ENCODE measurements at places on chromosomes 1 and 21.

DNA sequence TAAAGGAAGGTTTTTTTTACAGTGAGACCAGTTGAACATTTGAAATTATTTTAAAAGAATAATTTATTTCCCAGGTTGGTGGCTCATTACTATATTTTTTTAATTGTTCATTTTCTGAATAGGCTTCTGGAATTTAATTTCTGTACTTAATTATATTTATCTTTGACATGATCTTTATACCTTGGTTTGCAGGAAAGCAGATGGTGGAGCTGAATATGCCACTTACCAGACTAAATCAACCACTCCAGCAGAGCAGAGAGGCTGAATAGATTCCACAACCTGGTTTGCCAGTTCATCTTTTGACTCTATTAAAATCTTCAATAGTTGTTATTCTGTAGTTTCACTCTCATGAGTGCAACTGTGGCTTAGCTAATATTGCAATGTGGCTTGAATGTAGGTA is 41.5 kb downstream of the CD46 start:
- DNase-seq: no peak

GRCh38 chr1:77972080-77972479 is 6.8 kb downstream of the FUBP1 start:
- no peak for DNase-seq

DNA sequence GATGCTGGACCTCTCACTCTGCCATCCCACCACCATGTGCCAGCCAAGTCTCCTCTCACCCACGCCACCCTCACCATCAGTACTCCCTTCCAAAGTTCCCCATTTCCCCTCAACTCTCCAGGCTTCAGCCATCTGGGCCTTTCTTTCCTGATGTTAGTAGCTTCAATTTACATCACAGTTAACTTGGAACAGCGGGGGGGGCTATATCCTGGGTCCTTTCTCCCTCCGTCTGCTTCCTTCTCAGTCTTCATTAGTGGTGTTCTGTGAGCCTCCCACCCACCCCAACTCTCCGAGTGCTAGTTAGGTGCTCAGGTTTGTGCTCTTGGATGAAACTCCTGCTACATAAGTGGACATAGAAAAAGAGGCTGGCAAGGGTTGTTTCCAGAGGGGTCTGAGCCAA is 31.9 kb downstream of the KCNC4 start:
- DNase-seq: no peak

- no peak for DNase-seq
Observed at GRCh38 chr1:31618916-31619846, 1.7 kb downstream of the HCRTR1 start.

DNA sequence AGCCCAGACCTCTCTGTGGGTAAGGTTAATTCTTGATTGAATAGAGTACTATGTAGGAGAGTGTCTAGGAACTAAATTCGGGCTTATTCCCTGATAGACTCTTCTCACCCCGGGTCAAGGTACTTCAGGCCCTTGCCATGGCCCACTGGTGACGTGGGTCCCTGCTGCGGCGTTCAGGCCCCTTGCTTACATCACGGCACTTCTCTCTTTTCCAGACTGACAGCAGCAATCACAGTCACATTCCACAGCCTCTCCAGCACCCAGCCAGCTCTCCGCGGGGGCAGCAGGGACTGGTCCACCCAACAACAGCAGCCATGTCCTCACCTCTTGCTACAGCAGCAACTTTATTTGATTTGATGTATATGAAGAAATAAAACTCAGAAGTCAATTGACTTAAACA is 401.2 kb upstream of the VAMP3 start:
- no peak for DNase-seq

DNA sequence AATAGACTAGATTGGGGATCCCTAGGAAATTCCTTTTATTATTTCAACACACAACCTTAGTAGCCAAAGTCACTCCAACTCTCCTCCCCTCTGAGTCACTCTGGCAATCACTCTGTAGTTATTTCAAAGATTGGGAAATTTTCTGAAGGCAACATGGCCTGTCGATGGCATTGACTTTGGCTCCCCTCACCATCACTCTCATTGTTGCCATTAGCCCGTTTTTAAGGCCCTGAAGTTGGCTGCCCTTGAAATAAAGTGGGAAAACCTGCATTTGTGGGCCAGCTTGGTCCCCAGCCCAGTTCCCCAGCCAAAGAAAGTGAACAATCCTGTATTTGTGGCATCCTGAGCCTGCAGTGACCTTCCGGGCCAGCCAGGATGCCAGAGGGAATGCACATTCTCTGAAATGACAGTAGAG is 52.5 kb downstream of the CDC7 start:
- DNase-seq: peak; percentile 74

DNA sequence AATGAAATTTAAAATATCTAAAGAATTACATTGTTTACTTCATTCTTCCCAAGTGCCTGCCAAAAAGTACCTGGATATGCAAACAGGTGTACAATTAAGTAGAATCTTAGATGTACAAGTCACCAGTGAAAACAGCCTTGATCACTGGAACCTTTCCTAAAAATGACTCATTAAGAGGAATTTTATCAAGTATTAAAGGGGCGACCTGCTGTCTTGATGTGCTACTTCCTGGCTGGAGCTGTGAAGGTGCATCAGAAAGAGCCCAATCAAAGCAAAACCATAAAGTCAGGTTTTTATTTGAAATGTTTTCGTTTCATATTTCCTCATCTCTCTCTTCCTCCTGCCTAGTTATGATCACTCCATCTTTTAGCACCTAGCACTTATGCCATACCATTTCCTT is 33.4 kb downstream of the IFI44 start:
- no peak for DNase-seq

DNA sequence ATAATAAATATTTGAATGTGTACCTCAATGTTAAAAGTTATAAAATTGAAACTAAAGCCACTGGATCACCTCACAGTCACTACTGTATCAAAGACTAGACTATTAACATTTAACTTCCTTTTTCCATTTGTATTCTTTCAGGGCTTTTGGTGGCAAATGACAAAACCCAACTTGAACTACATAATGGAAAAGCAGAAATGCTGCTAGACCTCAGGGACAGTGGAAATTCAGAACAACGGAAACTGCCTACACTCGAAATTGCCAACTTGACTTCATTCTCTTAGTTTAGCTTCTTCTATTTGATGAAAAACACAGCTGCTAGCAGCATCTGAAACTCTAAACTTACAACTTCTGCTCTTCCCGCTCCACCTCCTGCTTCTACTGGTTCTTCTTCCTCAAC is 34.9 kb upstream of the NTNG1 start:
- DNase-seq: no peak

DNA sequence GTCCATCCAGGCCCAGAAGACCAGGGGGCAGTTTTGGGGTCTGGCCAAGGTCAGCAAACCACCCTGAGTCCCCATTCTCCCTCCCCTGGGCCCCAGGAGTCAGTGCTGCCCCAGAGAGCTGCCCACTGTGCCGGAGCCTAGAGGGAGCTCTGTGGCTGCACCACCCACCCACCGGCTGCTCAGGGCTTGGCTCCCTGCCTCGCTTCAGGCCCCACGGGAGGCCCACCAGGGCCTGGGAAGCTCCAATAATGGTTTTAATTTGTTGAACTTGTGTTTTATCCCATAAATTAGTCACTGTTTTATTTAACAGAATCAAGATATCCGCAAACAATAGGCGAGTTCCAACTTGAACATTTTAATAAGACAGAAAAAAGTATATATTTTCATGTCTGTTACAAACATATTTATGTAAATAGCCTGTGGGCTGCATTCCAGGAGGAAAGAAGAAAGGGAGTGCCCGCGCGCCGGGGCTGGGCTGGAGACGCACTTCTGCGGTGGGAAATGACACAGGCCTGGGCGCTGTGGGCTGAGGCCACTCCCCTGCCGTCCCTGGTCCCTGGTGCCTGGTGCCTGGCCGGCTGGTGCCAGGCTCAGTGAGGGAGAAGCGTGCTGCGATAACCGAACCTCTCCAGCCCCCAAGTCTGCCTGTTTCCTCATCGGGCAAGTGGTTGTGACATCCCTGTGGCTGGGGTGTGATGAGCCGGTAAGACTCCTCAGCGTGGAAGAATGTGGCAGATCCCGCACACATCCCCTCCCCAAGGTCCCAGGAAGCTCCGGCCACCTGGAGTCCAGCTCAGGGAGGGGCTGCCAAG is 160.5 kb downstream of the PEX14 start:
- peak; percentile 97 for DNase-seq

GRCh38 chr1:92663775-92664174 is 121.1 kb downstream of the EVI5 start:
- no peak for DNase-seq

DNA sequence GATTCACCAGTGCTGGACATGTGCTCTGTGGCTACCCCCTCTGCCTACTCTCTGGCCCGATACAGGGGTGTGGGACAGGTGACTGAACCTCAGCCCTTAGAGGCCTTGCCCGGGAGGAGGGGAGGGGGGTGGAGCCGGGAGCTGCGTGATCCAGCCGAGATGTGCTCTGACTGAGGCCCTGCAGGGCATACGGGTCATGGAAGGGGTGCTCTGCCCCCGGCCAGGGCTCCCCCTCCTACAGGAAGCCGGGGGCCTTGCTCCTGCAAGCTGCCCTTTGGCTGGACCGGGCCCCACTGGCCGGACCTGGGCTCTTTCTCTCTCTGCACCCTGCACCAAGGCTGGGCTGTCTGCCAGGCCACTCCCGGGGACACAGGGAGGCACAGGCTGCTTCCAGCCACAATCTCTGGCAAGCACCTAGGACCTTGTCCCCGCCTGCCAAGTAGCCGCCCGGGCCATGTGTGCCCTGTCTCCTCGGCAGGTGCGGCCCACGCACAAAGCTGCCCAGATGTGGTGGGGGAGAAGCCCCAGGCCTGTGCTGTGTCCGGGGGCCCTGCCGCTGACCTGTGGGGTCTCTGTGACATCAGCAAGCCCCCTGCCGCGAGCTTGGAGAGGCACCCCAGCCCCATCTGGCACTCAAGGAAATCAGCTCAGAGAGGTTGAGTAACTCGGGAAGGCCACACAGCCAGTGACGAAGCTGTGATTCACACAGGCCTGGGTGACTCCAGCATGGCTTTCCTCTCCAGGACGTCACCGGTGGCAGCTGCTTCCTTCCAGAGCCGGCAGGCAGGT is 1.5 kb downstream of the SCNN1D start:
- peak; percentile 87 for DNase-seq

DNA sequence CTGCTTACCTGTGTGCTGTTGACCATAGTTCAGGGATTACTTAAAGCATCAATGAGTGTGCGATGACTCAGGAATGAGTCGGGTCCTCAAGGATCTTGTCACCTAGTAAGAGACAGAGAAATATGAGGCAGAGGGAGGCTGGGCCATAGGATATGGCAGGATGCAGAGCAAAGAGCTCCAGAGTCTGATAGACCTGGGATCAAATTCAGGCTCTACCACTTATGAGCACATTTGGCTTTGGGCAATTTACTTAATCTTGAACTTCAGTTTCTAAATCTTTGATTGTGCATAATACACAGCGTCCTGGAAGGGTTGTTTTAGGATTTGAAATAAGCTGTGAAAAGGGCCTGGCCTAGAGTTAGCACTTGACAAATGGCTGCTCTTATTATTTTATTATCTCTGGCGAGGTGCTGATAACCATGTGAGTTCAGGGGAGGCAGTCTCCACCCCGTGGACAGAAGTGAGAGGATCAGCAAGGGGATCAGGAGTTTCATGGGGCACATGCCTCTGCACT is 94.5 kb downstream of the ROR1 start:
- peak; percentile 95 for DNase-seq

GRCh38 chr1:49465486-49466185 is 558.1 kb downstream of the AGBL4 start:
- DNase-seq: peak; percentile 13

GRCh38 chr1:212688341-212689047 is 11.1 kb downstream of the BATF3 start:
- no peak for DNase-seq

- DNase-seq: no peak
Observed at GRCh38 chr1:166090244-166090643, 76.6 kb downstream of the FAM78B start.

DNA sequence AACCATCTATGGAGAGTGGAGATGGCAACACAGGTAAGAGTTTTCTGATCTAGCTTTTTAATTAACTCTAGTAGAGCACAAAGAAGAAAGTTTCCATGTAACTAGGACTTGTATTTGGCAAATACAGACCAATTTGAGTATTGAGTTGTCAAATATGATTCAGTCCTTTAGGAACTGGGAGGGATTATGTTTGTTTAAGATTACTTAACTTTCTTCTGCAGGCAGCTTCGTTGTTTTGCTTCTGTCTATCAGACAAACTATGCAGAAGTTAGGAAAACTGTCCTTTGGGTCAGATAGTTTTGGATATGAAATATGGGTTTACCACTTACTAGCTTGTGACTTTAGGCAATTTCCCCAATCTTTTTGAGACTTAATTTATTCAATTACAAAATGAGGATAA is 111.8 kb downstream of the POU2F1 start:
- peak; percentile 50 for DNase-seq

DNA sequence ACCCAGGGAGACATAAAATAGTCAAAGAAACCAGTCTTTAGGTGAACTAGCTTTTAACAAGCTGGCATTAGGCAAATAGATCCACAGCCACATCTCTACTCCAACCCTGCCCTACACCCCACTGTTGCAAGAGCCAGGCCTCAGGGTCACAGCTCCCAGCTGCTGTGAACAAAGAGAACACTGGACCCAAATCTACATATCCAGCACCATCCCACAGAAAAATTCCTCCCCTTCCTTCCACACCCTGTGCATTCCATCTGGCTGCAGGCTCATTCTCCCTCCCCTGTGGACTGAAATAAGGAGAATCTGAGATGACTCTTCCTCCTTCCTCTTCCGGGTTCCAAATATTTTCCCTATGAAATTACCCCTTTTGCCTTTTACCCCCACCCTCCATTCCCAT is 23.2 kb downstream of the DLGAP3 start:
- DNase-seq: no peak

GRCh38 chr1:170675865-170676264 is 11.9 kb downstream of the PRRX1 start:
- DNase-seq: no peak

DNA sequence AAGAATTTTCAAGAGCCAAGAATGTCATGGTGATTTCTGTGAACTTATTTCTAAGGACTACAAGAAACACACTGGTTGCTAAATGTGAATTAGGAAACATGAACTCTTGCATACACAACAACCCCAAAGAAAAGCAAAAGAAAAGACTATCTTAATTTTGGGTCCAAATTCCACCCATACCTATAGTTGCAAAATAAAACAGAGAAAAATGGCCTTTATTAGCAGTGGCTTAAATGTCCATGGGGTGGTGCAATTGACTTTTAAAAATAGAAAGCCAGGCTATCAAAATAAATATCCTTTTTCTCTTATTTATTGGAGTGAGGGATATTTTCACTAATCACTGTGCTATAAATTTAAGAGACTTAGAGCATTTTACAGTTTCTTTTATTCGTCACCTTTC is 80.9 kb upstream of the DPYD start:
- no peak for DNase-seq

GRCh38 chr1:167515893-167516321 is 2.4 kb downstream of the CD247 start:
- no peak for DNase-seq

GRCh38 chr1:201999625-202000238 is 10.7 kb upstream of the ELF3 start:
- DNase-seq: peak; percentile 76

DNA sequence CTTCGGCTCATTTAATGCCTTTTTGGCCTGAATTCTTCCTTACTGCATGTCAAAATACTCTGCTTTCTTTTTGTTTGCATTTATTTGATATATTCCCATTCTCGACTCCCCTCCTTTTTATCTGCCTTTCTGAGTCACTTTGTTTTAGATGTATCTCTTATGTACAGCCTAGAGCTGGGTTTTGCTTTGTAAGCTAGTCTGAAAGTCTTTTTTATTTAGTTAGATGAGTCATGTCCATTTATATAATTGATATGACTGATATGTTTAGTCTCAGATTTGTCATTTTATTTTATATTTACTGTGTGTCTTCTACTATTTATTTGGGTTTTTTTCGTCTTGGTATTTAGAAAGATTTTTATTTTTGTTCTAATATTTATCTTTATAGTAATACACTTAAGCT is 33.6 kb upstream of the GNG5 start:
- DNase-seq: peak; percentile 27

- DNase-seq: peak; percentile 66
Observed at GRCh38 chr1:109298666-109299557, 7.9 kb downstream of the MYBPHL start.
